ENCODE measurements at places on chromosomes 13 and 19.

DNA sequence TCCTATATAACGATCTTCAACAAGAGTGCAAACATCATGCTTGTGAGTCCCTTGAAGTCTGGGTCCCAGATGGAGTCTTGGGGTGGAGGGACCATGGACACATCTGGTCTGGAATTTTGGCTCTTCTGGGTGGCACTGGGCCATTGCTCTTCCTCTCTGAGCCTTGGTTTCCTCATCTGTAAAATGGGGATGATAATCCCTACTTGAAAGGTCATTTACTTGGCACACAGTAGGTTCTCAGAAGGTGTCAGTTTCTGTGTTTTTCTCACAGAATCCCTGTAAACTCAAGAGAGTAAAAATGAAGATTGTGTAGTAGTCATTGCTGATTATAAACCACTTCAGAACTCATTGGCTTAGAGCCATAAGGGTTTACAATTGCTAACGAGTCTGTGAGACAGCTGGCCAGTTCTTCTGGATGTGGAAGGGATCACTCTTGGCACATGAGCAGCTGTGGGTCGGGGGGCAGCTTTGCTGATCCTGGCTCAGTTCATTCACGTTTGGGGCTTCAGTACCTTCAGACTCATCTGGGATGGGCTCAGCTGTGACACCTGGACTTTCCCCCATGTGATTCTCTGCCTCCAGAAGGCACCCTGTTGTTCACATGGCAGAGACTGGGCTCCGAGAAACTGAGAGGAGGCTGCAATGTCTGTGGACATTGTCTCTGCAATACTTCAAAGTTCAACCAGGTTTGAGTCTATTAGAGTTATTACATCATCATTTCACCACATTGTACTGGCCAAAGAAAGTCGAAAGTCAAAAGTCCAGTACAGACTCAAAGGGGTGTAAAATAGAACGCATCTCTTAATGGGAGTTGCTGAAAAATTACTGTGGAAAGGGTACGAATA, 7.8 kb downstream of the CYP4F12 start:
- DNase-seq, result no peak

GRCh38 chr19:16075430-16076153, 703 bp upstream of the TPM4 start:
- no peak for DNase-seq

DNA sequence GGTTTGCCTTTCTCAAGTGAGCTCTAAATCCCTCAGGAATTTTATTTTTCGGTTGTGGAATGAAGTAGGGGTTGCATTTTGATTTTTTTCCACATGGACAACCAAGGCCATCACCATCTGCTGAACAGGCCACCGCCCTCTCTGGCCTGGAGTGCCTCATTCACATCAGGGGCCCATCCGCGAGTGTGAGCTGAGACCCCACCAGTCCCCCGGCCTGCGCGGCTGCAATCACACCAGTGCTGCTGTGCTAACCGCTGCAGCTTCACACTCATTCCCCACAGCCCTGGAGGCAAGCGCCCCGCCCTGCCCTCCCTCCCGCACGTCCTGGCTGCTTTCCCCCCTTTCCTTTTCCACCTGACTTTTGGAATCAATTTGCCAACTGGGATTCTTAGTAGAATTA, 35.7 kb upstream of the ARHGEF7 start:
- DNase-seq, result no peak

DNA sequence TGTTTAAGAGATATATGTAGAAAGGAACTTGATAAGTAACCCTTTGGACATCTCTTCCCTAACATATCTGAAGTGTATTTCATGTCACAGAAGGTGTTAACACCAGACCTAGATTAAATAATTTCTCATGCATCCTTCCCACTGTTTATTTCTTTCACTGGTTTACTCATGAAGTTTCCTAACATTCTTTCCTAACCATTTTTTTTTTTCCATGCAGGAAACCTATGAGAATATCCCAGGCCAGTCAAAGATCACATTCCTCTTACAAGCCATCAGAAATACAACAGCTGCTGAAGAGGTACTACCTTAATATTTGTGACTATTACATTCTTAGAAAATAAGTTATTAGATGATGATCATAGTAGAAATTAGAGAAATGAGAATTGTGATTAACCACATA, 28.8 kb downstream of the IPO5 start:
- no peak for DNase-seq

GRCh38 chr19:6803036-6803404, 30.5 kb downstream of the VAV1 start:
- no peak for DNase-seq

GRCh38 chr13:113794764-113795173, 35.7 kb downstream of the TMEM255B start:
- no peak for DNase-seq

GRCh38 chr19:31330761-31331160, 18.5 kb downstream of the TSHZ3 start:
- DNase-seq, result no peak

GRCh38 chr13:58051807-58052375, 420.3 kb downstream of the PCDH17 start:
- DNase-seq, result no peak

- DNase-seq, result peak; percentile 66
These were observed 1.2 kb upstream of the ZNF574 start for GRCh38 chr19:42074513-42075363.

DNA sequence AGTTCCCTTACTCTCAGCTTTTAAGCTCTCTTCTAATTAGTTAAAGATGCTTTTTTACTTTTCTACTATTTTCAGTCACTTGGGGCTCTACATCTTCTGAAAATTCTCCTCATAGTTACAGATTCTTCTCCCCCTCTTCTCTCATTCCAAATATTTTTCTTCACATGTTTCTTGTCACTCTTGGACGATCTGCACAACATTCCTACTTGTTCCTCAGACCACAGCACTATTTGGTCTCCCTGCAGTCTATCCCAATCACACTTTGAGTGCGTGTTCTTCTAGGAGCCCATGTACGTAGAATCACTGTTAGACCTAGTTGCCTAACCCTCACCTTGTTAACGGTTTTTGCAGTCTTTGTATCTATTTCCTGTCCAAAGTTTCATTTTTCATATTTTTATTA, 222.5 kb upstream of the SPRY2 start:
- no peak for DNase-seq

GRCh38 chr13:114043421-114044053, 69.7 kb upstream of the C13orf46 start:
- peak; percentile 76 for DNase-seq

- DNase-seq, result no peak
These were observed 41.6 kb upstream of the RFC3 start for GRCh38 chr13:33776239-33776881.

DNA sequence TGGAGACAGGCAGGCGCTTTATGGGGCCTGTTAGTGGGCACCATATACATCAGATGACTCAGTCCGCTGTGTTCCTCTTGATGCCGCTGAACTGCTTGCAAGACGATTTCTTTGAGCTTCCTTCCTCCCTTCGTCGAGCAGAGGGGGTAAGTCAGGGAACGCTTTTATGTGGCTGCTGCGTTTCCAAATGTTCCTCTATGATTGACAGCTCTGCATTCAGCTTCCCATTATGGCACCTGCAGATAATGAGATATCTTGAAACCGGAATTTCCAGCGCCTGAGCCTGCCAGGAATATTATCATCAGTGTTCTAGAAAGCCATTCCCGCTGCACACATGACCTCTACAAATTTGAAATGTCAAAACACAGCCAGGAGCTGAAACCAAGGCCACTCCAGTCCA, 257.0 kb downstream of the TSHZ3 start:
- no peak for DNase-seq

- no peak for DNase-seq
These were observed 336.3 kb upstream of the SPRY2 start for GRCh38 chr13:80677227-80677626.

DNA sequence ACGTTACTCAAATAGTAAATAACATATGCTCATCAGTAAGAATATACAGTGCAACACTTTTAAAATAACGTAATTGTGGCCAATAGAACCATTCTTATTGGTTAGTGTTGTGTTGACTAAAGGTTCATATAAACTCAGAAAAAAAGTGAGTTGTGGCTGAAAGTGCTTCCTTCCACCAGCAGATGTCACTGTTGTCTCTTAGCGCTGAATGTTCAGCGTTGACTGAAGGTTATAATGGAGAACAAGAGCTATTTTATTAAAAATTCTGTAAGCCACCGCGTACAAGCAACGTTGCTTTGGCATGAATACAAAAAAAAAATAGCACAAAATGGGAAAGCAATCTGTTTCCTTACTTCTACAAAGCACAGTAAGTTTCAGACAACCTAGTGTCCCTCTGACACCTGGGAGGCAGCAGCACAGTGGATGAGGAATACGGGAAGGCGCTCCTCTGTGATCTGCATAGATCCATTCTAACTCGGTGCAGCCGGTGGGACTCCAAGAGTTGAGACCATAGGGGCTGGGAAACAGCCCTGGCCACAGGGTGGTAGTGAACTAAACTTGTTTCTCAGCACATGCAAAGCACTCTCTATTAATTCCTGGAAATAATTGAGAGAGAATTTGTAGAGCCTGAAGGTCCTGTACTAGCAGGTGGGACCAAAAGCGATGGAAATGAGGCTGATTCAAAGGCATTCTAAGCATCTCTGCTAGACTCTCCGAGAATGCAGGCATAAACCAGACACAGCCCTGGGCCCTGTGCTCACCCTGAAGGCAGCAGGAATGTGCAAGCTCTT, 23.9 kb upstream of the OXGR1 start:
- DNase-seq, result peak; percentile 45

DNA sequence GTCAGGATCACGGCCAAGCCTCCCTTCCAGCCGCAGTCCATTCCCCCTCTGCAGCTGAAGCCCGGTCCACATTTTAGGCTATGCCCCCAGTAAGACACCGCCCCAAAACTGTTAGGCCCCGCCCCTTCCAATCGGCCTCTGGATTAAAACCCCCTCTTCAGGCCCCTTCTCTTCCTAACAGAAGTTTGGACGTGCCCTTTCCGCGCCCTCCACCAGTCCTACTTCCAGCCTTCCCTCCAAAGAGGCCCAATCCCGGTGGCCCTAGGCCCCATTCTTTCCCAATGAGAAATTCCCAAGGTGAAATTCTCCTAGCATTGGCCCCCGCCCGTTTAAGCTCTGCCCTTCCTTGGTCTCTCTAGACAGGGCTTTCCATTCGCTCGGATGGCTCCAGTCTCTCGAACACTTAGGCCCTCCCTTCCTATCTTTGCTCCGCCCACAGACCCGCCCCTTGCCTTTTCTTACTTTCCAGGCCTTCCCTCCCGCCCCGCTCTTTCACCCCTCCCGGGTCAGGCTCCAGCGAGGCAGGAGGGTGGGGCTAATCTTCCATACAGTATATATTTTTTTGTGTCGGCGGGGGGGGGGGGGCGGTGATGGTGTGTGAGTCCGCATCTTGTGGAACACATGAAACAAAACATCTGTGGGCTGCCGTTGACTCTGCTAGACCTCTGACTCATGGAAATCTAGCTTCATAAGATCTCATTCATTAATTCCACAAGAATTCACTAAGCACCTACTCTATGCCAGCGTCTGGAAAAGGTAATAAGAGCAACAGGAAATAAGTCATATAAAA, 13.6 kb downstream of the LTBP4 start:
- peak; percentile 84 for DNase-seq

GRCh38 chr19:42657556-42657955, 62.8 kb upstream of the CEACAM8 start:
- no peak for DNase-seq

DNA sequence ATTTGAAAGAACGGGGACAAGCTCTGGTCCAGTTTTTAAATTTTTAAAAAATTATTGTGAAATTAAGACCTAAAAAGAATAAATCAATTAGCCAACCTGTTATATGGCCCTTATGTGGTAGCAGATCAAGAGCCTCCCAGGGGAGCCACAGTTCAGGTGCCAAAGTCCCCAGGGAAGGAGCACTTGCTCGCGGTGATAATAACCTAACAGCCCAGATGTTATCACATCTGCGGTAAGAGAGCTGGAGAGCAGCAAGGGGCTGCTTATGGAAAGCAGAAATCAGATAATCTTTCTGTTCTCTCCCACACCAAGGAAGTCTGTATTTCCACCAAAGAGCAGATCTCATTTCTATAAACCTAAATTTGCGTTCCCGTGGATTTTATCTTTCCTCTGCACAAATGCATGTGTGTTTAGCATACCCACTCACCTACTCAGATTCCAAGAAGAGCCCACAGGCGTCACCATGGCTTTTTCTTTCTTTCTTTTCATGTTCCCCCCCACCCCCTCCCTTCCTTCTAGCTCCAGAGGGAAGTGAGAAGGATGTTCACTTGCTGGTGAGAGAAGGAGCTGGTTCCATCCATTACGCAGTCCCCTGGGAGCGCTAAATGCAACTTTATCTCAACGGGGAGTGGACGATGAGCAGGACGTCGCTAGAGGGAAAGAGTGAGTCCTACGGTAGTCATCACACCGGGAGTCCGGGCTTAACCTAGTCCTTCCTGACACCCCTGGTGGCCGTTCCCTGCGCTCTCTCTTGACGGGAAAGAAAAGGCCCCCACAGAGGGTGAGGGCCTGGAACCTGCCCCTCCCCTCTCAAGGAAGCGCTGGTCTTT, 1.6 kb upstream of the POU4F1 start:
- peak; percentile 34 for DNase-seq

- no peak for DNase-seq
These were observed 7.6 kb downstream of the TUBB4A start for GRCh38 chr19:6494438-6495036.

GRCh38 chr19:13207846-13208671, 57.8 kb downstream of the IER2 start:
- DNase-seq, result peak; percentile 95

DNA sequence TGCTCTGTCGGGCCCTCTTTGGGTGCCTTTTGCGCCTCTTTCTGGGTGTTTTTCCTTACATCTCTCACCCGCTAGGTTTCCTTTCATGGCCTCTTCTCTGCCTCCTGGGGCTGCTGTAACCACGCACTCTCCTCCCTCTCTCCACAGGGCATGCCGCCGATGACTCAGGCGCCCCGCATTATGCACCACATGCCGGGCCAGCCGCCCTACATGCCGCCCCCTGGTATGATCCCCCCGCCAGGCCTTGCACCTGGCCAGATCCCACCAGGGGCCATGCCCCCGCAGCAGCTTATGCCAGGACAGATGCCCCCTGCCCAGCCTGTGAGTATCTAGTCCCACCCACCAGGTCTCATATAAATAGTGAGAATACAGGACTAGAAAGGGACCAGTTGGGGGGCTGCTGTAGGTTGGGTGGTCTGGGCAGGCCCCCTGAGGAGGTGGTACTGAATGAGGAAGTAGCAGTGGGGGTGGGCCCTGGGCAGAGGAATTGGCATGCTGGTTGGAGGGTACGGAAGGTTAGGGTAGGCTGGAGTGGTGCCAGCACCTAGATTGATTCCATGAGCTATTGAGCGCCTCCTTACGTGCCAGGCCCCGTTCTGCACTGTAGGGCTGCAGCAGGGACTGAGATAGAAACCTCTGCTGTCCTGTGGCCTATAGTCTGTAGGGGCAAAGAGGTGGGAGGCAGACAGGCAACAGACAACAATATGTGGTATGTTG, 11.9 kb downstream of the SNRPA start:
- DNase-seq, result no peak

- DNase-seq, result no peak
These were observed 1433.0 kb downstream of the UQCRFS1 start for GRCh38 chr19:27779954-27780353.

- DNase-seq, result no peak
These were observed 35.5 kb upstream of the LPAR6 start for GRCh38 chr13:48448285-48448958.

- no peak for DNase-seq
These were observed 2097.0 kb downstream of the PCDH9 start for GRCh38 chr13:65133094-65133493.

Data from GM20000 (cell line).